ENCODE measurements at places on chromosomes 12 and 14. TPM values are rescaled to one million over a fixed set of nuclear protein-coding genes. Genes with fewer than 3 reads are reported as not detected.

Gene CD163L1
- total RNA-seq, result not detected

Gene MIP
- not detected for total RNA-seq

Gene SIX1
- 1.2 TPM for total RNA-seq

Gene BATF
- 149 TPM for total RNA-seq

Gene CD9
- 29.7 TPM for total RNA-seq

Gene RD3L
- not detected for total RNA-seq

Gene FGF6
- not detected for total RNA-seq

Gene CLEC9A
- not detected for total RNA-seq

Gene ASIC1
- 4.6 TPM for total RNA-seq

Gene ZFYVE21
- 17.4 TPM for total RNA-seq

Gene EPYC
- not detected for total RNA-seq

Gene REC8
- 72.3 TPM for total RNA-seq

Gene CCDC59
- total RNA-seq, result 51.0 TPM

Gene OR9K2
- not detected for total RNA-seq

Gene AMN1
- total RNA-seq, result 5.0 TPM

Gene ANO2
- total RNA-seq, result not detected

Gene SIX6
- not detected for total RNA-seq

Gene DPPA3
- not detected for total RNA-seq

Gene TCTN2
- total RNA-seq, result 2.0 TPM

Gene LGR5
- total RNA-seq, result not detected

Gene SYNE3
- total RNA-seq, result 72.5 TPM

Gene HCAR2
- total RNA-seq, result 0.29 TPM

Gene OVCH1
- total RNA-seq, result not detected

Gene RASAL1
- not detected for total RNA-seq

Gene RHEBL1
- 10.4 TPM for total RNA-seq

Gene NPAS3
- 0.05 TPM for total RNA-seq

Gene ALDH1L2
- total RNA-seq, result 1.2 TPM

Gene IRF9
- total RNA-seq, result 321 TPM

Gene ZNF605
- total RNA-seq, result 8.7 TPM

Gene CLEC2A
- not detected for total RNA-seq

Gene ENDOU
- not detected for total RNA-seq

Gene ITGA5
- 71.1 TPM for total RNA-seq

Gene FITM1
- total RNA-seq, result 1.1 TPM

Gene NKX2-8
- not detected for total RNA-seq

Gene C1S
- total RNA-seq, result 2.7 TPM

Gene HCAR3
- total RNA-seq, result 0.27 TPM

Gene MYF6
- total RNA-seq, result not detected

Gene TAS2R13
- total RNA-seq, result 2.8 TPM

Gene LRCOL1
- total RNA-seq, result not detected

Gene ZBTB25
- total RNA-seq, result 28.3 TPM

Gene LRFN5
- total RNA-seq, result not detected

Gene WDHD1
- total RNA-seq, result 32.9 TPM

Gene TAS2R20
- 1.8 TPM for total RNA-seq

Gene HOXC6
- total RNA-seq, result not detected

Gene GCH1
- total RNA-seq, result 82.9 TPM

Gene AHNAK2
- 0.07 TPM for total RNA-seq

Gene NTF3
- not detected for total RNA-seq

Gene SLC10A1
- not detected for total RNA-seq

Gene TTC9
- total RNA-seq, result 12.5 TPM

Measured in T-helper 1 cell treated with Interleukin-12 subunit alpha and Interleukin-12 subunit beta and Interleukin-4 antibody, amounts not matched to agents 30 ng/mL and 1 ng/mL, for 36 hours (primary cell).